ENCODE measurements at places on chromosomes 6 and 20.
A peak's percentile ranks its signal among the peaks of the same experiment; 100 is the strongest.

DNA sequence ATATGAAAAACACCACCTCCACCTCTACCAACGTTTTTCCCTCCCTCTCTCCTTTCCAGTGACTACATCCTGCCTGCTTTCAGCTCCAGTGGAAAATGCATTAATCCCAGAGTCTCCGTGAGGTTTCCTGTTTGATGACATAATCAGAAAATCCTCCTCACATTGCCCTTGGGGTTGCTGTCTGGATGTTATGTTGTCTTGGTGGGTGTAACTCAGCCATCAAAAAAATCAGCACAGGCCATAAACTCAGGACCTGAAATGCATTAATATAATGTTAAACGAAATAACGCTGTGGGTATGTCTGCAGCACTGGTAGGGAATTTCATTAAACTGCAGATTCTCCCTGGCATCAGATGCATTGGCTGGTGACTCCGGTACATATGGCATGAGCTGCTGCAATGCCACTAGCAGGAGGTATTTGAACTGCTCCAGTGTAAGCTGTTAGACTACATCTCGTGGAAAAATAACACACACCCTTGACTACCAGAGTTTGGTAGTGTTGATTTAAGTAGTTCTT, 297.8 kb downstream of the PRL start:
- DNase-seq, result no peak

- no peak for DNase-seq
Observed at GRCh38 chr6:29491574-29491973, 3.8 kb upstream of the MAS1L start.

DNA sequence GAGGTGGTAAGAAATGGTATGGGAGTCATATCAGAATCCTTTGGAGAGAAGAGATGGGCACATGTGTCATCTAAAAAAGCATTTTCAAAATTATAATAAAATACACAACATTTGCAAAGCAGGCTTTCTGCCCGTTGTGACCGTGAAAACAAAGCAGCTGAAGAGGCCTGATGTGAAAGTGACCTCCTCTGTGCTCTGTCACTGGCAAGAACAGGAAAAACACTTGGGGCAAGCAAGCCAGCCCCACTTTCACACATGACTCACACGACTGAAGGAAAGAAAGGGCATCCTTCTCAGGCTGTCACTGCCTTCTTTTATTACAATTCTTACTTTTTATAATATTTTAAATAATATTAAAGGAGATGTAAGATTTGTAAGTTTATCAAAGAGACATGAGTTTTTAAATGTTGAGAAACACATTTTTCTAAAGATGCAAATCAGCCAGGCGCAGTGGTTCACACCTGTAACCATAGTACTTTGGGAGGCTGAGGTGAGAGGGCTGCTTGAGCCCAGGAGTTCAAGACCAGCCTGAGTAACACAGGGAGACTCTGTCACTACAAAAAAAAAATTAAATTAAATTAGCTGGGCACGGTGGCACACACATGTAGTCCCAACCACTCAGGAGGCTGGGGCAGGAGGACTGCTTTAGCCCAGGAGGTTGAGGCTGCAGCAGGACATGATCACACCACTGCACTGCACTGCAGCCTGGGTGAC, 143.7 kb downstream of the BTBD9 start:
- no peak for DNase-seq

- no peak for DNase-seq
Observed at GRCh38 chr6:93242049-93242448, 177.3 kb downstream of the EPHA7 start.

DNA sequence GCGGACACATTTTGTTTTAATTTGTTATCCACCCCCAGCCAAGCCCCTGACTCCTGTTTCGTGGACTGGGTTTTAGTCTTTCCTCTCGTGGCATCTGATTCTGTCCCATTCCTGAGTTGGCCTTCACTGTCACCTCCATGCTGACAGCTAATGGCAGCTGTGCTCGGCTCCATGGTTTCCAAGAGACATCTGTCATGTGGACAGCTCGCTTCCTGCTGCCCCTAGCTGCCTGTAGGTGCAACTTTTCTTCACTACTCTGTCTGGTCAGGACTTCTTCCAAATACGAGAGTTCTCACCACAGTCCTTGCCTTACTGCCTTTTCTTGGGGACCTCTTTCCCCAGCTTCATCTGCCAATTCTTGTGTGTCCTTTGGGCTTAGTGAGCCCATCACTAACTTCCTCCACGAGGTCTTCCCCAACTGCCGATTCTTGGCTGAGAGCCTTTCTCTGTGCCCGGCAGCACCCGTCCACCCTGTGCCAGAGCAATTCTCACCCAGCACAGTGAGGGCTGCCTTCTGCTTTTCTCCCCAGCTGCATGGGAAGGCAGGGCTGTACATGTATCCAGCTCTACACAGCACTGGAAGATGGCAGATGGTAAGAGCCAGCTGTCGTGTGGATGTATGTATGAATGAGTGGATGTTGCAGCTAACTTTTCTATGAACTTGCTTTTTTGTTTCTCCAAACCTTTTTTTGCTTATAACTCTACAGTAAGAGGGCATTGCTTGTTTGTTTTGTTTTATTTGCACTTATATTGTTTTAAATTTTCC, 140.4 kb downstream of the F13A1 start:
- DNase-seq, result no peak

GRCh38 chr20:59159091-59159490, 4.5 kb upstream of the ZNF831 start:
- no peak for DNase-seq

DNA sequence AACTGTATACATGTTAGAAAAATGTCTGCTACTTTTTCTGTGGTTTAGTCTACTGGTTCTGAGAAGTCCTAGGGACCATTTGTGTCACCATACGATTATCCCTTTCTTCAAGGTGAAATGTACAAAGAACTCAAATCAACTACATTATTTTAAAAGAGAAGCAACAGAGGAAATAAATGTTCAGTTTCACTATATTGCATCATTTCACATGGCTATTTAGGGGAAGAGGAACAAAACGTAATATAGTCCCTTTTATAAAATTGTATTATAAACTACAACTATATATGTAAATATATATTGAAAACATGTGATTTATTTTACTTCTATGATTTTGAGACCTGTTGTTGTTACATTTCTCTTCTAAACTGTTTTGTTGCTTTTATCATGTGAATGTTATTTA, 1308.0 kb downstream of the EPHA7 start:
- no peak for DNase-seq

DNA sequence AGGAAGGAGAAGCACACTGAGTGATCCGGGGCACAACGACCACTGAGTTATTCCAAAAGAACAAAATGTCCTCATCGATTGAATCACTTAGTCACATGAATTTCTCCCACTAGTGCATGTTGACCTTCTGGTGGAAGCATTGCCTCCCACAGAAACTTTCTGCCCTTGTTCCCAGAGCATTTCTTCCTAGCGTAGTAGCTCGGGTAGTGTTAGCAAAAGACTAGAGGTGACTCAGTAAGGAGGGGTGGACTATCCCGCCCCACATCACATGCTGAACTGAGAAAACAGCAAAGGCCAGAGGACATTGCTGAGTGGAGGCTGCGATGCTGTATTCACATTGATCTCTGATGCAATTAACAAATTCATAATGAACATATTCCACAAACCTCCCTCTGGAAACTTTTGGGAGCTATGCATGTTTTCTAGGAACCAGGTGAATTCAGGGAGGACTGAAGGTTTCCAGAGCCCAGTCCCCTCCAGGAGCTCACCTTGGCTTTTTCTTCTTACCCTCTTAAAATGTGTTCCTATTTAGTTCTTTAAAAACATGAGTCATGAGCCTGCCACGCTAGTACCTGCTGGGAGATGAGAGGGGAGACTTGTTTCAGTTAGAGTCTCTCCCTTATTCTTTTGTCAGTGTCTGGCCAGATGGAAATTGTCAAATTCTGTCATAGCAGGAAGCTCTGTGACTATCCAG, 507.9 kb downstream of the CDH26 start:
- no peak for DNase-seq

GRCh38 chr6:118581489-118581959, 33.4 kb downstream of the PLN start:
- no peak for DNase-seq

GRCh38 chr6:167846997-167847606, 20.4 kb downstream of the AFDN start:
- DNase-seq, result no peak

- peak; percentile 41 for DNase-seq
Observed at GRCh38 chr6:21935561-21936028, 342.0 kb downstream of the SOX4 start.

- no peak for DNase-seq
Observed at GRCh38 chr20:58984691-58985090, 3.6 kb downstream of the NELFCD start.

GRCh38 chr20:17834804-17835203, 133.8 kb downstream of the SNX5 start:
- no peak for DNase-seq

GRCh38 chr6:53410508-53411258, 61.9 kb upstream of the ELOVL5 start:
- DNase-seq, result peak; percentile 46

DNA sequence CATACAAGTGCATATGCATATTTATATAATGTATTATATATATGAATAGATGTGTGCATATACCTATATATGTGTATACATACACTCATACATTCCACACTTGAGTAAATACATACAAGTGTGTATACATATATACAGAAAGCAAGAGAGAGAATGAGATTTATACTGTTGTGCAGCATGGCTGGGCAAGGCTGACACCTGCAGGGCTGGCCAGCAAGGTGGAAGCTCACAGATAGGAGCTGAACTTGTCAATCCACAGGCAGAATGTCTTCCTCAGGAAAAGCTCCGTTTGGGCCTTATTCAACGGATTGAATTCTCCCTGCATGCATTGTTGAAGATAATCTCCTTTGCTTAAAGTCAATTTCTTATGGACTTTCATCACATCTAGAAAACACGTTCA, 256.7 kb downstream of the ZNF217 start:
- DNase-seq, result no peak

- DNase-seq, result no peak
Observed at GRCh38 chr20:62537649-62538292, 62.0 kb upstream of the GATA5 start.

DNA sequence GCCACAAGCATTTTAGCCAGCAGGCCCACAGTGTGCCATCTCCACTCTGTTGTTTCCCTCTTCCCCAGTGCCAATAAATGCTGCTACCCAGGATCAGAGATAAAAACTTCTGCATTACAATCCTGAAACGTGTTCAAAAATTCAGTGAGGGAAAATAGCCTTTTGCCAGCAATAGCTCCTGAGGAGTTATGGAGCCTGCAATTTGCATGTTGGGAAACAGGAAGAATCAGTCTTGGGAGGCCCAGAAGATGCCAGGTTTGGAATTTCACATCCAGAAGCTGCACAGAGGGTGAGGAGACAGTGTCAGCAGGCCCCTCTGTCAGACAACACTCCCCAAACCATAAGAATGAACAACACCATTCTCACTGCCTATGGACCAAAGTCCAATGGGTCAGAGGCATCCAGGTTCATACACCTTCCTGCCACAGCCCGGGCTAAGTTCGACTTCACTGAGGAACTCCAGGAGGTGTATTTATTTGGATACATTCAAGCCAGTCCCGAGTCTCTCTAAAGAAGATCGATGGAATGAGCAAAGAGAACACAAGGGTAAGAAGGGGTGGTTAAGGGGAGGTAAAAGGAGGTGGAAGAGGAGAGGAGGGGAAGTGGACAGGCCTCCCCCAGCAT, 20.8 kb downstream of the RRBP1 start:
- no peak for DNase-seq

GRCh38 chr6:49553384-49553783, 2.9 kb downstream of the C6orf141 start:
- no peak for DNase-seq

GRCh38 chr6:90468080-90468479, 118.8 kb downstream of the MAP3K7 start:
- DNase-seq, result no peak

DNA sequence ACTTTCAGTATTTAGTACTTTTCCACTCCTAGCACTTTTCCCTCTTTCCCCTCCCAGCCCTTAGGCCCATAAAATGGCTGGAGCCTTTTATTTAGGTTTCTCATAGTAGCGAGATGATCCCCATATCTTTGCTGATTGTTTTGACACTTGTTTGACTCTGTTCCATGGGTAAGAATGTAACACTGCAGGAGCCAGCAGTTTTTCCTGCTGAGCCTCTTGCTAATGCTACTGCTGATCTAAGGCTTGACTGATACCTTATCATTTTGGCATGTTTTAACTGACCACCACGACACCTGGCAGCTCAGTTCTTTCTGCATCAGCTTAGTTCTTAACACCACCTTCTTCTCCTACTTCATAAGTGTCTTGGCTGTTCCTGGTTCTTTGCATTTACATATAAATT, 29.6 kb downstream of the ZKSCAN8 start:
- no peak for DNase-seq

DNA sequence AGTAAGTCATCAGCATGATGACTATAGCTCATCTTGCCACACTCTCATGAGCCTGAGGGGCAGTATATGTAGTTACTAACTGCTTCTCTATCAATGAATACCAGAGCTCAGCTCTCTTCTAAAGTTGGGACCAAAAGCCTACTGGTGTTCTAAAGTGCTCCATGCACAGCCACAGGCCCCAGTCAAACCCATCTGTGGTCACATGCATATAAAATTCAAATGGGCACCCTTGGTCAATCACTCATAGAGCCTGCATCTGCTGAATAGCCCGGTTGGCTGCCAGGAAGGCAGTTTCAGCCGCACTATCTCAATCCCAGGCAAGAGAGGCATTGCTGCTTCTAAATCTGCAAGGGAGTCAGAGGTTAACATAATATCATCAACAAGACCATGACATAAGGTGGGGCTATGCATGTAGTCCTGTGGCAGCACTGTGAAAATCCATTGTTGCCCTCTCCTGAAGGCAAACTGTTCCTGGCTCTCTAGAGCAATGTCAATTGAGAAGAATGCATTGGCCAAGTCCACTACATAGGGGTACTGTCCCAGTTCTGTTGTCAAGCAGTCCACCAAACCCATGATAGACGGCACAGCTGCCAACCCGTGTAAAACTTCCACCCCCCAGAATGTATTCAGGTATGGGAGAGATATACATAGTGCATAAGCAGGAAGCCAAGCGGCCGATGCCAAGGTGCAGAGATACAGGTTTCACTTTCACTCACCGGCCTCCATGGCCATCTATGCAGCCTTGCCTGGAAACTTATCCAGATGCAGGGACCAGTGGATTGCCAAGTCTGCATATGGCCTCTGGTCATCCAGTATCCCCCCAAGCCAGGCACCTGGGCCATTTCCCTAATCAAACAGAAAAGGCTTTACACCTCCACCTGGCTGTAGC, 76.2 kb downstream of the ALDH8A1 start:
- DNase-seq, result no peak

Measured in D341Med (cell line).